AG08396 (cell line): ENCODE measurements at places on chromosomes 1 and 21.

GRCh38 chr1:5650283-5651026, 341.8 kb downstream of the NPHP4 start:
- DNase-seq = no peak

- no peak for DNase-seq
Measured at GRCh38 chr1:96683931-96684330, 37.7 kb upstream of the PTBP2 start.

DNA sequence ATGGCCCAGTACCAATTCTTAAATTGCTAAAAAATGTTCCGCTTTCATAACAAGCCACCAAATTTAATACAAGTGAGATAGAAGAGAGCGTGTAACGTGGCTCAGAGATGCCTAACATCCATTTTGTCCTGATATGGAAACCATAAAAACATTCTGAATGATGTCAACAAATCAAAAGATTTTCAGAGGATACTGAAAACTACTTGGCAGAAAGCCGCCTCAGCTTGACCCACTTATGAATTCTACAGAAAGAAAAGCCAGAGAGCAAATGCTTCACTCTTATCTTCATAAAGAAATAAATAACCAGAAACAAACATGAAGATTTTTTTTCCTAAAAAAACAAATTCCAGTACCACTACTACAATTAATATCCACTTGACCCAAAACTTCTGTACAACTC, 41.2 kb downstream of the OMA1 start:
- DNase-seq = no peak

GRCh38 chr21:44498280-44499210, 41.5 kb downstream of the KRTAP10-1 start:
- no peak for DNase-seq

- no peak for DNase-seq
Measured at GRCh38 chr1:39782103-39782502, 6.6 kb downstream of the BMP8B start.

- no peak for DNase-seq
Measured at GRCh38 chr1:235724730-235725129, 75.1 kb upstream of the GNG4 start.

- no peak for DNase-seq
Measured at GRCh38 chr1:2385606-2386280, 5.6 kb downstream of the MORN1 start.

DNA sequence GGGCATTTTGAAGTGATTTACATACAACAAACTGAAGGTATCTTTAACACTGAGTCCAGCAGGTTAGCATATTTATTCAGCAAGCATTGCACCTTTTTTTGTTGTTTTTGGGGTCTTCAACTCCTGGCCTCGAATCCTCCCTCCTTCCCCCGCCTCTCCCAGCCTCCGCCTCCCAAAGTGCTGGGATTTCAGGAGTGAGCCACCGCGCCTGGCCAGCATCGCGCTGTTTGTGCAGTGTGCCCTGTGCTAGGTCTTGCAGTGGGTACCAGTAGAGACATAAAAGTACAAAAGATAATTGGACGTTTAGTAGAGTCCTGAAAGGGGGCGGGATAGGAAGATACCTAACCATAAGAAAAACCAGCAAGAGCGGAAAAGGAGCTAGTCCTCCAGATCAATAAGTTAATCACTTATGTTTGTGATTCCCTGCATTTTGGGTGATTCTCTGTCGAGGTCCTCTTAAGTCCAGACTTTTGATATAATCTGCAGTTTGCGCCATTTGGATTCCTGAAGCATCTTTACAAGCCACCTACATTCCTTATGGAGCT, 111.8 kb downstream of the OSBPL9 start:
- DNase-seq = no peak

DNA sequence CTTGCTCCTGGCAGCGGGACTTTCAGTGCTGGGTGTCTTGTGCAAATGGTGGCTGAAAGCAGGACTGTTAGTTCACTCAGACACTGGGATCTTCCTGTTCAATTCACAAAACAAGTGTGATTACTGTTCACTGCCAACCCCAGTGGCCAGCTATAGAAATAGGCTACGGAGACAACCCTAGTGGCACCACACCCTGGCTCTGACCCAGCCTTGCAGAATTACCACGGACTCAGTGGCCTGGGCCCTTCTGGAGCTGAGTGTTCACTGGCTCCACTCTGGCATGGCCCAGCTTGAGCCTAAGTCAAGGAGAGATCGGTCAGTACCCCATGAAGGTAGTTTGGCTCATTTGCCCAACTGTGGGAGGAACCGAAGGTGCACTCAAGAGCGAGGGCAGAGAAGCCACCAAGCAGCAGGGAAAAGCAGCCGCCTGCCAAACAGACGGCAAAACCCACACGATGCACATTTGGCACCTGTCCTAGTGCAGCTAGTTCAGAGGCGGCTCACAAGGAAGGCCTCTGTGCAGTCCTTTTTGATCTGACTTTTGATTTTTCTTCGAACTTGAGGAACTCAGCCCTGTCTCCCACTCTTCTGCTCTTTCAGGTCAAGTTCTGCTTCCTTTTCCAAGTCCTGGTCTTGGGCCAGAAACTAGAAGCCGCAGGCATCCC, 5.9 kb downstream of the KIAA2013 start:
- DNase-seq = no peak

GRCh38 chr1:112074711-112075110, 85.2 kb upstream of the KCND3 start:
- no peak for DNase-seq

DNA sequence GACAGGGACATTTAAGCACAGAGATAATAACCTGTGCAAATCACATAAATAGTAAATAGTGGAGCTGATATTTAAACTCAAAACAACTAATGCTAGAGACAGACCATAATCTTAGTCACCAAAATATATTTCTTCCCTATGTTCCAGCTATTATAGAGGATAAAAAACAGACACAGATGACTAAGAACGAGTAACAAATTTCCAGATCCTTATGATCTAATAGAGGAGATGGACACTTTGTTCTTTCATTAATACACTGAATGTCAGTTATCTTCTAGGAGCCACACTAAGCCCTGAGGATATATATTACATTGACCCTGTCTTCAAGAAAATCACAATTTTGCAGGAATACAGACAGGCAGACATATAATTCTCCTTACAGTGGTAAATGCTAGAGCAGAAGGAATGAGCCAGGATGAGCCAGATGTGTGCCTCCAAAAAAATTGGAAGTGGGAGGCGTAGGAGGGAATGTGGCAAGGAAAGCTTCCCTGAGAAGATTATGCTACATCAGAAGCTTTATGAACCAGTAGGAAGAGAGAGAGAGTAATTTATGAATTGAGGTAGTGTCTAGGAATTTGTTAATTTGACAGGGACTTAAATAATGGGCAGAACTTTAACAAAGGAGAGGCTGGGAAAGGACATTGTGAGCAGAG, 395.4 kb upstream of the BEND5 start:
- DNase-seq = no peak

- no peak for DNase-seq
Measured at GRCh38 chr21:36732761-36733160, 33.8 kb downstream of the SIM2 start.

DNA sequence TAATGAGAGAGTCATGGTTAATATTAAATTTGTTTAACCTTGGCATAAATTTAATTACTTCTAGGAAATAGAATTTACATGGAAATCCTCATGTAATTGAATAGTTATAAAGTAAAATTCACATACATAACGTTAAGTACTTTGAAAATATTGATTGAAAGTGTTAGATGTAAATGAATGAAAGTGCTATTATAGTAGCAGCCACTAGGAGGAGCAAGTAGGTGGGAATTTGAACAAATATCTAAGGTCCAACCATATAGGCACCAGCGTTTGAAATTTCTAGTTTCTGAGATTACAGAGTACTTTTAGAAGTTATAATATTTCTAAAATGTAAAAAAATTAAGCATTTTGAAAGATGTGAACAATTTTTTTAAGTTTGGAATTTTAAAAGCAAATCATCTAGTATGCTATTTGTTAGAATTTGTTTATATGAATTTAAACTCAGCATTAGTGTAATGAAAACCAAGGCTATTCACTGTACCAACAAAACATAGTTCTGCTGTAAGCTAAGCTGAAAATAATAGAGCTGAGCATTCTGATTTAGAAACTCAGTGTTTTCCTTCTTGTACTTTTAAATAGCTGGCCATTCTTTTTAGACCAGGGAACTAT, 3.3 kb downstream of the B3GALT2 start:
- peak; percentile 8 for DNase-seq

- DNase-seq = no peak
Measured at GRCh38 chr1:156063997-156064285, 3.0 kb downstream of the RAB25 start.

- DNase-seq = peak; percentile 11
Measured at GRCh38 chr1:180609643-180610555, 21.9 kb upstream of the XPR1 start.

DNA sequence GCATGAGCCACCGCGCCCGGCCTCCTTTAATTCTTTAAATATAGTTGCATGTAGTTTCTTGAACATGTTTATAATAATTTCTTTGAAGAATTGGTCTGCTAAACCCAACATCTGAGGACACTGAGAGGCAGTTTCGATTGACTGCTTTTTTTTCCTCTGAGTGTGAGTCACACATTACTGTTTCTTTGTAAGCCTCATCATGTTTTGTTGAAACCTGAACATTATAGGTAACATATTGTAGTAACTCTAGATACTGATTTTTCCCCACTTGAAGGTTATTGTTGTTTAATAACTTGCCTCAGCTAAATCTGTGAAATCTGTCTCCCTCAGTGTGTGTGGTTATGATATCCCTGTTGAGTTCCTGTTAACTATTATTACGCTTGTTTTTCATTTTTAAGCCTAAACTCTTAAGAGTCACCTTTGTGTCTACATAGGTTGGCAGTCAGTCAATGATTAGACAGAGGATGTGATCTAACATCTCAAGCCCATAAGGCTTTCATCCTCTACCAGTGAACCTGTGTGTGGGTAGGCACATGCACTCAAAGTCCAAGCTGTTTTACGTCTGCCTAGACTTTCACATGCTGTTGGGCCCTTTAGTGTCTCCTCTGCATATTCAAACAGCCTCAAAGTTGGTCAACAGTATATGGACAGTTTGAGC, 155.5 kb downstream of the KCNH1 start:
- DNase-seq = no peak

- peak; percentile 36 for DNase-seq
Measured at GRCh38 chr1:32291145-32291707, 657 bp upstream of the HDAC1 start.

DNA sequence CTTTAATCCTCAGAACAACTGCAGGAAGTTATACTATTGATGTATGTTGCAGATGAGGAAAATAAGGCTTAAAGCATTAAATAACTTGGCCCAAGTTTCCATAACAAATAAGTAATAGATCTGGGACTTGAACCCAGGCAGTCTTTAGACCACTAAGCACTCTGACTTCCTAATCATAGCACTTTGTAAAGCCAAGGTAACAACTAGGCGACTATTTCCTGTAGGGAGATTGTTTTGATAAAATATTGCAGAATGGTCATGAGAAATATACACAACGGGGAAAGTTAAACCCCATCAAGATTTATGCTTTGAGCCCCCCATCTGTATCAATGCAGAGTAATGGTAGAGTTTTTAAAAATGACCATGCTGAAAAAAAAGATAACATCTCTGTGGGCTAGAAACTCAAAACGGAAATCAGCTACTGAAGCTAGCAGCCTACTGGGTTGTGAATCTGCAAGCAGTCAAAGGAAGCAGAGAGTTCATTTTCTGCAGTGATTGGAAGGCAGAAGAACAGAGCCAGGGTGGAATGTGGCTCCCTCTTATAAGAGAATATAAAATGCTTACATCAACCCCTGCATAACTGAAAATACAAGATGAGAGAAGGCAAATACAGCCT, 111.2 kb upstream of the OLIG2 start:
- no peak for DNase-seq

DNA sequence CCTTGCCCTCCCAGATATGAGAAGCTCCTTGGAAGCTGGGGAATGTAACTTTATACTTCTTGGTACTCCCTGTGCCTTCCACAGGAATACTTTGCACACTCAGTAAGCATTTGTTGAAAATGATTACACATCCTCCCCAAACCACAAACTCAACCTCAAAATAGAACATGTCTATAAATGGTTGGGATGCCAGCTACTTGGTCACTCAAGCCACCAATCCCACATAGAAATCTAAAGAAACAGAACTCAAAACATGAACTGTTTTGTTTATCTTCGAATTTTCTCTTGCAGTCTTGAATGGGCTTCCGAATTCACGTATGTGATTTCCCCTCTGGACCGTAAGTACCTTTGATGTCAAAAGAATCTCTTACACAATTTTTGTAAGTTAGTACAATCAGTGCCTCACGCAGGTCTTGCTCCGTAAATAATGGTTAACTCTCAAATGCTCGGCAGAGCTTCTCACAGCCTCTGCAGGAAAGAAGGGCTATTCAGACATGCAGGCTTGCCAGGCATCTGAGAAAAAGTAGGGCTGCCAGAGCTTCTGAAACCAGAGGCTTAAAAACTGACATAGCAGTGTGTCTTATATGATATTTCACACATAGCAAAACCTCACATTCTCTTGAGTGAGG, 26.9 kb downstream of the SORT1 start:
- DNase-seq = peak; percentile 73

- DNase-seq = no peak
Measured at GRCh38 chr1:27787895-27788294, 14.9 kb downstream of the STX12 start.

- no peak for DNase-seq
Measured at GRCh38 chr1:81967951-81968350, 167.2 kb downstream of the ADGRL2 start.

- no peak for DNase-seq
Measured at GRCh38 chr1:71651214-71651613, 570.4 kb upstream of the ZRANB2 start.

GRCh38 chr1:202250982-202251381, 57.4 kb downstream of the LGR6 start:
- DNase-seq = no peak

GRCh38 chr1:82423174-82423815, 622.6 kb downstream of the ADGRL2 start:
- DNase-seq = no peak

DNA sequence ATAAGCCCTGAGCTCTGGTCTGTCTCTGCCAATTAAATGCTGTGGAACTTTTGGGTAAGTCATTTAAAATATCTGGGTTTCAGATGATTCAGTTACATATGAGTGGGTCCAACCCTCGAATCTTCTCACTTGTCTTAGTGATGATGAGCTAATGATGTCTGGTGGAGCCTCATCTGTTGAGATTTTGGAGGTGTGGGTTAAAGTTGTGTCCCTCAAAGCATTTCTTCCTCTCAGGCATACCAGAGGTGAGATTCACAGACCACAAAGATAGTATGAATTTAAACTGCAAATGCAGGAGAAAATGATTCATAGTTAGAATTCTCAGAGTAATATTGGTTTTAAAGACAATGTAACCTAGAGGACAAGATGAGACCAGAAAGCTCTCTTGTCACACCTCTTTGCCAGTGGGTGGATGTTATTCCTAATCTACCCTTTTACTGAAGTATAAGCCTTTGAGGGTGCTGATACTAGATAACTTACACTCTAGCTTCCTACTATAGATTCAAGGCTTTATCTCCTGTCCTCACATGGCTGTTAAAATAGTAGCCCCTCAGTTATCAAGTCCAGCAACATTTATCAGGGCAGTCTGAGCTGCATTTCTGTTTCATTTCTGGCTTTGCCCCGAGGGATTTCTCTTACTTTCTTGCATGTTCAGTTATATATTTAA, 90.7 kb downstream of the MT1HL1 start:
- no peak for DNase-seq
